Inflammatory macrophage treated with lipopolysaccharide for 1 hour (primary cell): ENCODE measurements at places on chromosomes 13 and 19.

DNA sequence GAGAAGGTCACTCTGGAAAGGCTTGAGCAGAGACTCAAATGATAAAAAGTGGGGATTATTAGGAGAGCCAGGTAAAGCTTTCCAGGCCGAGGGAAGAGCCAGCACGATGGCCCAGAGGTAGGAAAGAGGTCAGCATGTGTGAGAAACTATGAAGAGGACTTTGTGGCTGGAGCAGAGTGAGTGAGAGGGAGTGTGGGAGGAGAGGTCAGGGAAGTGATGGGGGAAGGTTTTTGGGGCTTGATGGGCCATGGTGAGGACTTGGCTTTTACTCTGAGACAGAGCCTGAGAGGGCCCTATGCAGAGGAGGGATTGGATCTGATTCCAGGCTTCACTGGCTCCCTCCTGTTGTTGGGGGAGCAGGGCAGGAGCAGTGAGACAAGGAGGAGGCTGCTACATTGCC lies 5.3 kb downstream of the CATSPERG start:
- no peak for DNase-seq

- DNase-seq: no peak
Measured at GRCh38 chr13:84641491-84641890, 759.2 kb upstream of the SLITRK1 start.

DNA sequence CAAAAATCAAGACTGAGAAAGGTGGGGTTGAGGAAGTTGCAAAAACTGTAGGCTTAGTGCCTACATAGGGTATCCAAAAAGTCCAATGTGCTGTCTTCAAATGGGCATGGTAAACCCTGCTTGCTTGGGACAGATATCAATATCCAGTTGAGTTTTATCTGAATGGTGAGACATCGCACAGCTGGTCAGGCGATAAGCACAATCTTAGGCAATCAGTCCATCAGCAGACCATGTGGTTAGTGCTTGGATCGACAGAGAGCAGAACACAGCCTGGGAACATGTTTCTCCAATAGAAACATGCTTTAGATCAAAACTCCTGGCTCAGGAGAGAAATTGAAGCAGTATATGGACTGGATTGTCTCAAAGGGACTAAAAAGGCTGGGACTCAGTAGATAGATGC lies 151.3 kb upstream of the IPO5 start:
- no peak for DNase-seq

DNA sequence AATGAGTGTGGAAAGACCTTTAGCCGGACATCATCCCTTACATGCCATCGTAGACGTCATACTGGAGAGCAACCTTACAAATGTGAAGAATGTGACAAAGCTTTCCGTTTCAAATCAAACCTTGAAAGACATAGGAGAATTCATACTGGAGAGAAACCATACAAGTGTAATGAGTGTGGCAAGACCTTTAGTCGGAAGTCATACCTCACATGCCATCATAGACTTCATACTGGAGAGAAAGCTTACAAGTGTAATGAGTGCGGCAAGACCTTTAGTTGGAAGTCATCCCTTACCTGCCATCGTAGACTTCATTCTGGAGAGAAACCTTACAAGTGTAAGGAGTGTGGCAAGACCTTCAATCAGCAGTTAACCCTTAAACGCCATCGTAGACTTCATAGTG lies 11.7 kb upstream of the ZNF813 start:
- DNase-seq: no peak

DNA sequence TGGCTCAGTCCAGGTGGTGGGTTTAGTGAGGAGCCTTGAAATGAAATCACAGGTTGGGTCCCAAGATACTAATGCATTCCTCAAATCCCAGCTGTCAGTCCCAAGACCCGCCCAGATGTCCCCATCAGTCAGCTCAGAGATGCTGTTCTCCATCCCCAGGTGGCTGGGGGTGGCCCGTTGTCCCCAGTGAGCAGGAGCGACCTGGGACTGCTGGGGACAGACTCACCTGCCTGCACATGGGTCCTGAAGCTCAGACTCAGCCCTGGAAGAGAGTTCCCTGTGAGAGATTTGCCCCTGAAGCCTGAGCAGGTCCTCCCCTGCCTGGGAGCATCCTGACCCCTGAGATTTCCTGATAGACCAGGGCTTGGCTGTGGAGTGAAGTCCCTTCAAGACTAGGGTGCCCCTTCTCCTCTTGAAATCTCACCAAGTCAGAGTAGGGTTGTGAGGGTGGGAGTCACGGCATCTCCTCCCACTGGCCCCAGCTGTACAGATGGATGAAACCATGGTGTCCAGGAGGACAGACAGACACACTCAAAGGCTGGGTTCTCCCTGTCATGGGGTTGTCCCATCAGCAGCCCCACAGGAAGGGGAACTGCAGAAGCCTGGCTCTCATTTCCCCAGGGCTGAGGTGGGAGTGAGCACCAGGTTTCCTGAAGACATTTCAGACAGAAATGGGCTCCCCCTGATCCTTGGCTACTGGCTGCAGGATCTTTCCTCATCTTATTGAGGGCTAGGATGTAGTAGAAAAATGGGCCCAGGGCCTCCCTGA lies 14.4 kb downstream of the LILRA5 start:
- DNase-seq: peak; percentile 54

GRCh38 chr13:87087741-87088140 lies 583.4 kb upstream of the SLITRK5 start:
- no peak for DNase-seq

DNA sequence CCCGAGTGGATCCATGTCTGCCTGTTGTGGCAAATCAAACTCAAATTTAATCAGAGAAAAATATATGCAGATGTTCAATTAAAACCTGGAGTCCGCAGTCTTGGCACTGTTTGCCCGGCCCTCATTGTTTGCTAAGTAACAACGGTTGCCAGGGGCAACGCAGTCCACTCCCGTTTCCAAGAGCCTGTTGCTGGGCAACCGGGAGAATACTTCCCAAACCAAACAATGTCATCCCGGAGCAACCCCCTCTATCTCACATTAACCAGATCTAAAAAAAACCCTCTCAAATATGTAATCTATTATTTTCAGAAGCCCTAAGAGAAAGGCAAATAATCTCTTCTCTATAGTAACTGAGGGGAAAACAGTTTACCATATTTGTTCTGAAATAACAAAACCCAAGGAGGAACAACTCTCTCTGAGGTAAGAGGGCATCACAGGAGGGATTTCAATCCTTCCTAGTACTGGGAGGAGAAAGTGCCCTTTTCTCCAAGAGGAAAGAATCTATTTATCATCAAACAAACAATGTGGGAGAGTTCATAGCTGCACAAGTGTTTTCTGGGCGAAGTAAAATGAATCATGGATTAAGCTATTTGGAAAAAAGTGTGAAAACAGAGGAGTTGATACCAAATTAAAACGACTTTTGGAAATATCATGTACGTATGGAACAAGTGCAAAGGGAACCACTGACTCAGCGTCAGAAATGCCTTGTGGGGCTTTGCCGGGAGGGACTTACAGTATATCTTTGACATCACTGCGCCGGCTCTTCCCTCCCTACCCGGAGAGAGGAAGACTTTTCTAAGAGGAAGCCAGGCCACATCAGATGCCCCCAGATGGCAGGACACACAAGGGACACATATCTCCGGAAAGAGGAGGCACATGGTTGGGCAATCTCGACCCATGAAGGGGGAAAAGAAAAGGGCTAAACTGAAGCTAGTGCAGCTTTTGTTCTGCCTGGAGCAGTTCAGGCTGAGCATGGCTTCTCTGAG lies 43.3 kb downstream of the RFX2 start:
- peak; percentile 86 for DNase-seq

GRCh38 chr19:7859831-7860713 lies 14.1 kb downstream of the PRR36 start:
- no peak for DNase-seq

GRCh38 chr13:114032126-114032799 lies 58.4 kb upstream of the C13orf46 start:
- no peak for DNase-seq

GRCh38 chr19:14472202-14472938 lies 2.8 kb downstream of the PTGER1 start:
- peak; percentile 84 for DNase-seq

DNA sequence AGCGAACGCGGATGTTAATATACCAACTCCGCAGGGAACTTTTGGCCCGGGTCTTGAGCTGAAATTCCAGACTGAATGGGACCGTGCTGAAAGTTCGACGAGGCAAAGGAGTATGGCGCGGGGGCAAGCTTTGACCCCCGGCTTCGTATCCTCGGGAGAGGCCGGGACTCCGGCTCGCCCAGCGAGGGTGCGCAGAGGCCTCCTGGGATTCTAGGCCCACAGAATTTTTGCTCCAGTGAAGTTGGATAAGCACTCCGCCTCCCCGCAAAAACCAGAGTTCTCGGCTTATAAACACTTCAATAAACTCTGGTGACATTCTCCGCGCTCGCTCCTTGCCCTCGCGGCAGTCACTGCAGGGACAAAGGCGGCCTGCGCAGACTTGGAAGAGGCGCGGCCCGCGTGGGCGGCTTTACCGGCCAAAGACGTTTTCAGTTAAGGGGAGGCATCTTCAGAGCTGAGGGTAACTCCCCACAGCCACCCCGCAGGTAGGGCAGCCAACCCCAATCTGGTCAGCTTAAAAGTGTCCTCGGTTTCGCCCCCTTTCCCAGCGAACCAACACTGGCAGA lies 112.6 kb downstream of the KCNRG start:
- DNase-seq: no peak

DNA sequence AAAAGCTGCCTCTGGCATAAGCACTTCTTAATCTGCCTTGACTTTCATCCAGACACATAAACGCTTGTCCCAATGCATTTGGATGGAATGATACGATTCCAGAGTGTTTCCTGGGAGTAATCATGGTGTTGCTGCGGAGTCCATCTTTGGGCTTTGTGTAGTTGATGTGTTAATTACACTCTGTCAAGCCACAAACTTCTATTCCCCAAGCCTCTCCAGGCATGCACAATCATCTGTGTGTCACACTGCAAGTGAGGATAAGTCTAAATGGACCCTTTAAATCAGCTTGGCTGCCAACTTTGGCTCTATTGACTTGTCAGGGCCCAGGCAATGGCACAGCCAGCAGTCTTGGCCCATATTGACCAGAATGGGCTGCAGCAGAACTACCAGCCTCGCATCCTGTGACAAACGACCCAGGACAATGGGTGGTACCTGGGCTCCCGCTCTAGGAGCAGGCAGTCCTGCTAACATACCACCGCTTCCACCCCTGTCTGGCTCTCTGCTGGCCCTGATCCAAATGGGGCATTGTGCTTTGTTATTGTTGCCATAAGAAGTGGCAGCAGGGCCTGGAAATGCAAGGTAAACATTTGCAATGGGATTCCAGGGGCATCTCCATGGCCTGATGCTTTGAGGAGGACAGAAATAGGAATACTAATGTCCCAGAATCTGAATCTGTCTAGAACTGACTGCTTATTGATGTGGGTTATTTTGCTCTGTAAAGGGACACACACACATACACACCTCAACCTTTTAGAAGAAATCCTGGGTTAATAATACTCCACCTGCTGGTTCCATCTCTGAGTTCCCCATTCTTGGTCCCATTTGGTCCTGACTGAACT lies 127.2 kb downstream of the DNAJC15 start:
- no peak for DNase-seq

GRCh38 chr19:28549680-28550277 lies 663.2 kb downstream of the UQCRFS1 start:
- DNase-seq: no peak

GRCh38 chr19:55305491-55305890 lies 19.6 kb downstream of the TMEM150B start:
- no peak for DNase-seq
